ENCODE measurements at places on chromosomes 2 and 18.

DNA sequence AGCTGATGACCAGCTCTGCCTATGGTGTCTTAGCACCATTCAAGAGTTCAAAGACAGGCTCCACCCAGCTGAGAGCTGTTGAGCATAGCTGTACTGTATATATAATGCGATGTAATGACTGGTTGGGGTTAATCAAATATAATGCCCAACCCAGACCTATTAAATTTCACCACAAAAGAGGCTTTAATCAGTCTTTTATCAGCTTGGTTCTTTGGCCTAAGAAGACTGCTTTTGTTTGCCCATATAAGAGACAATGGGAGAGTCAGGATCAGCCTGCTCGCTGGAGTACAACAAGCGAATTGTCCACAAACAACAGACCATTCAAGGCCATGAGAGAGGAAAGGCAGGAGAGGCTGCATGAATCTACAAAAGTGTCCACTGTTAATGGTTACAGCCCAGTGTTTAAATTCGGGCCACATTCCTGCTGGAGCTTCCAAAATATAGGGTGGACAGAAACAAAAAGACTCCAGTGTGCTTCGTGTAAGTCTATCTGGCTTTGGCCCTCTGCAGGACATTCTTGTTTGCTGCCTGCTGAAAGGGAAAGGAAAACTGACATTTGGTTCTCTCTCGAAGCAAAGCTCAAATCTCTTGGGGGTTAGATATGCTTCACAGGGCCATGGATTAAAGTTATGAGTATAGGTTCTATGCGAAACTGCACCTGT lies 299.0 kb upstream of the FBXO11 start:
- DNase-seq = no peak

DNA sequence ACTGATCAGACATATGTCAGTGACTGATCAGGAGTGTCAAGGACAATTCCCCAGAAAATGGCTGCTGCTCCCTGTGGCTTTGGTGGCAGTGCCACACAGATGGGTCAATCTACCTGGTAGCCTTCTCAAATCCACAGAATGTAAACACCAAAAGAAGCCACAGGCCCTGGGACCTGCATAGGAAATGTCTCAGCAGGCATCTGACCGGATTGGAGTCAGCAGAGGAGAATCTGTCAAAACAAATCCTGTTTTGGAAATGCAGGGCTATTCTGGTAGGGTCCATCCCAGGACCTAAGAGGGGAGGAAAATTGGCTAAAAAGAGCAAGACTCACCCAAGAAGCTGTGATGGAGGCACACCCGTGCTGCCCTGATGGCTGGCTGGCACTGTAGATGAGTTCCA lies 189.7 kb downstream of the TMEM247 start:
- no peak for DNase-seq

- no peak for DNase-seq
Measured at GRCh38 chr2:85646166-85646565, 21.8 kb downstream of the SFTPB start.

- DNase-seq = no peak
Measured at GRCh38 chr18:10022365-10022764, 108.5 kb downstream of the VAPA start.

DNA sequence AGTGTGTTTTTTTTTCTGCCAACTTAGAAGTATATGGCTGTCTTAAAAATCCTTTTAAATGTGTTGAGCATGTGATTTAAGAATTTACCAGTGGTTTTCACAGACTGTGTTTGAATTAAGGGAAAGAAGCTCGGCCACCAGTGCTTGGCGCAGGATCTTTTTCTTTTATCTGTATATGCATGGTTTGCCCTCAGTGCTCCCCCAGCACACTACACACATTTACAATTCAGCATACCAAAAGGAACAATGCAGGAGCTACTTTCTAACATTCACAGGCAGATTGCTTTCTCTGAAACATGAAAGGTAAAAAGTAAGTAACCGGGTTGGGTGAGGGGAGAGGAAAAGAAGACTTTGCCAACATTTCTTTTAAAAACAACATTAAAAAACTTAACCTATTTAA lies 3.9 kb downstream of the SALL3 start:
- DNase-seq = no peak

- DNase-seq = no peak
Measured at GRCh38 chr18:8830067-8831060, 125.0 kb downstream of the MTCL1 start.

GRCh38 chr2:65724336-65724735 lies 291.9 kb upstream of the SPRED2 start:
- DNase-seq = no peak

DNA sequence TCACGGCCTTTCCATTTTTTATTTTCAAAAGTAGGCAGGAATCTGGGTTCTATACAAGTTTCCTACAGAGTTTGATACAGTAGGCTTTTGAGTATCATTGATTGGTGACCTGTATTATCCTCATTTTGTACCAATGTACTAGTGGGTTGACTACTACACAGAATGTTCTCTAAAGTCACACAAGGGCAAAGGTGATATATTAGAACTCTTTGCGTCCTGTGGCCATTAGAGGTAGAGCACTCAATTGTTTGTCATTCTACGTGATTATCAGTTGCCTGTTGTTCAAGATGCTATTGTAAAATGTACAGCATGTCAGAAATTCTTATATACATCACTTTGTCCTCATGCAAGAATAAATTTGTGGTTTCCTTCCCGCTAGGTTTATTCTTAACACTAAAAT lies 24.8 kb downstream of the WDR75 start:
- no peak for DNase-seq

GRCh38 chr2:239184179-239184578 lies 216.6 kb downstream of the HDAC4 start:
- DNase-seq = no peak

Data from thoracic aorta (tissue), 2 donors.